ENCODE measurements at places on chromosomes 7 and 10. TPM values are rescaled to one million over a fixed set of nuclear protein-coding genes. Genes with fewer than 3 reads are reported as not detected.

GRCh38 chr10:97072851-97073665, 112.7 kb downstream of the SLIT1 start:
- DNase-seq: peak; percentile 89

DNA sequence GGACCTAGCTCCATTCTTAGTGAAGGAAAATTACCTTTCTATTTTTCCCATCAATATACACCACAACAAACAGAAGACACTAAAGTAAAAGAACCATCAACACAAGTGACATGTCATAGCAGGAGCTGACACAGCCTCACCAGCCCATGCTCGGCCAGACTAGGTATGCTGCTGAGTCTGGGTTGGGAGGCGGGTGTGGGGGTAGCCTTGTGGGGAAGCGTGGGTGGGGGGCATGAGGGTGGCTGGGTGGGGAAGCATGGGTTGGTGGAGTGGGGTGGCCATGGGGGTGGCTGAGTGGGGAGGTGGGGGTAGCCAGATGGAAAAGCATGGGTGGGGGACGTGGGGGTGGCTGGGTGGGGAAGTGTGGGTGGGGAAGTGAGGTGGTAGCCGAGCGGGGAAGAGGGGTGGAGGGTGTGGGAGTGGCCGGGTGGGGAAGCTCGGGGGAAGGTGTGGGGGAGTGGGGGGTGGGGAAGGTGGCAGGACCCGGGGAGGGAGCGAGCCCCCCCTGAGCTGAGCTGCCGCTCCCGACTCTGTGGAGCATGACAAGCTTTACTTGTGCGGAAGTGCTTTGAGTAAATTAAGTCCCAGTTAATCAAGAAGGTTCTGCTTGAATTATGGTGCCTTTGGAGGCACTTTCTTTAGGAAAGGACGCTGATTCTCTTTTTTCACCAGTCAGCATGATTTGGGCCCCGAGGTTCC, 294.6 kb upstream of the ZNF32 start:
- no peak for DNase-seq

DNA sequence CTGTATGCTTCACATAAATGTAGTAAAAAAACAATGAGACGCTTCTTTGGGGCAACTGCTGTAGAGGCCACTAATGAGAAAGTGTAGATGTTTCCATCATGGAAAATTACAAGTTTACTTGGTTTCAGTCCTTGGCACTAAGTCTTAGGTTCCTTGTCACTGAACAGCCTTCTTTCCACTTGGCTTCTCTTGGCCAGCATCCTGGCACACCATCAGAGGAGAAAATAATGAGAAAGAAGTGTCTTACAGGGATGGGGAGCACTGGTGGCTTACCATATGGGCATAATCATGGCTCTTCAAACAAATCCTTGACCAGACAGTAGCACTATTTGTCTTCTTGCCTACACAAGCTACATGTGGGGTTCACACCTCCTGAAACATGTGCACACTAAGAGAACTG, 22.5 kb upstream of the SH3PXD2A start:
- no peak for DNase-seq

DNA sequence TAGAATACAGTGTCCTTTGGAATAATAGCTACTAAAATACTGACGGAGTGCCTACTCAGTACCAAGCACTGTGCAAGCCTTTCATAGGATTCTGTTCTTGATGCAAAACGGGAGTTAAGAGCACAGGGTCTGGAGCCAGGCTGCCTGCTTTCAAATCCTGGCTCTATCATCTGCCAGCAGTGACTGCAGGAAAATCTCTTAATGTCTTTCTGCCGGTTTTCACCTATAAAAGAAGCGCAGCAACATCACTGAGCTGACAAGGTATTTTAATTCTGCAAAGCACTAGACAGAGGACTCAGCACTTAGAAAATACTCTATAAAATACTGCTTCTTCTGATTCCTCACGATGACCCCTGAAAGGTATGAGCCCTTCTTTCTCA, 659 bp downstream of the FIGNL1 start:
- no peak for DNase-seq

The RNF32 gene
- total RNA-seq: 1.9 TPM
